ENCODE measurements at places on chromosomes 11 and 22. TPM values are rescaled to one million over a fixed set of nuclear protein-coding genes. Genes with fewer than 3 reads are reported as not detected.

DNA sequence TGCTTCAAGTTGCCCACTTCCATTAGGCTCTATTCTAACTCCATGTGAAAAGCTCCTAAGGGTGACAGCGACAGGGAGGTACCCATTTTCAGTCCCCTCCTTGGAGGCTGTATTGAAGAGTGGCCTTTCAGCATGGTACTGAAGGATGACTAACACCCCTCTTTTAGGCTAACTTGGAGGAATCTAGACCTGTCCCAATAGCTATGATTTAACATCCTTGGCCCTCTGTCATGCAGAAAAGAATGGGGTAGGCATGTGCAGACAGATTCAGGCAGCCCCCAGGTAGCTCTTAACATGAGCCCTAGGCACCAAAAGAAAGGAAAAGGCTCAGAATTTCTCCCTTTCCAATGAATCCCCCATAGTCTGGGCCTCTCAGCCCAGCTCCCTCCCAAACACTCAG lies 89.3 kb upstream of the AMOTL1 start:
- DNase-seq: no peak

Gene TBX10
- total RNA-seq: not detected

Gene SYT12
- total RNA-seq: not detected

Gene LARGE2
- 0.58 TPM for total RNA-seq

Data from activated CD4-positive, alpha-beta memory T cell treated with anti-CD3 and anti-CD28 coated beads, Interleukin-2, amount 10 ng/mL, durations not matched to agents 7 days and 5 days (primary cell).